ENCODE measurements at places on chromosomes 7 and 10.

DNA sequence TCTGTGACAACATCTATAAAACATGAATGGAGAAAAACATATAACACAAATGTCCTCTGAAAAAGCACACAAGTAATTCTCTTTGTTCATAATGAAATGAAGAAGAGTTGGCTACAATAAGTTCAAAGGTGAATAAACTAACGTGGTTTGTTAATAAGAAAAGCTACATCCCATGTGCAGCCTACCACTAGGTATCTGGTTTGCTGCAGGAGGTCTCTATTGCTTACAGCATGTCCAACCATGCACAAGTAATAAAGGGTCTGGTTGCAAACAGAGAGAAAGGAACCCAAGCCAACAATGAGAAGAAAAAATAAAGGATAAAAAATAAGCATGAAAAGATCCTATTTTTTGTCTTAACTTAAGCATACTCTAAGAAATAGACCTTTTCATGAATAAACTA is 139.2 kb downstream of the CHCHD3 start:
- H3K27ac ChIP-seq = no peak overlapping the region
- no peaks in the 10 kb centered on the region for H3K4me1 ChIP-seq
- no peak for DNase-seq

DNA sequence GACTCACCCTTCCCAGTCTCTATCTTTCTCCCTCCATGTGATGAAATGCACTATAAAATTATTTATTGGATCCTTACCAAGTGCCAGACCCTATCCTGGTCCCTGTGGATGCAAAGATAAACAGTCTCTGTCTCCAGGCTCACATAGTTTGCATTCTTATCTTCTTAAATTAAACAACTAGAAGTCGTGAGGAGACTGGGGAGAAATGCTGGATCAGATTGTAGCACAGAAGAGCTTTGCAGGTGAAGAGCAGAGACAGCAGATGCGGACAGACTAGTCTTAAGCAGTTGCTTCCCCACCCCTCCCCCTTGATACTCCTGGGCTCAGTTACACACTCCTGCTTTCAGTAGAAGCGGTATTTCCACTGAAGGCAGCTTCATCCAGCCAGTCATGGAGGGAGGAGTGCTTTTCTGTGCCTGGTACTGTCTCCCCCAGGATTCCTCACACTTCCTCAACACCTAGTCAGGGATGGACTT is 20.8 kb upstream of the CDK1 start:
- no peak for DNase-seq
- H3K4me3 ChIP-seq = no peak overlapping the region
- no peaks in the 10 kb centered on the region for H3K36me3 ChIP-seq
- no peak overlapping the region for H3K27ac ChIP-seq
- no peaks in the 10 kb centered on the region for H3K27me3 ChIP-seq
- H3K4me1 ChIP-seq = no peaks in the 10 kb centered on the region

GRCh38 chr7:159211540-159212182 is 67.0 kb upstream of the VIPR2 start:
- H3K36me3 ChIP-seq = no peaks in the 10 kb centered on the region
- no peak overlapping the region for H3K27ac ChIP-seq
- H3K4me1 ChIP-seq = peaks cover 25% of the 10 kb centered on the region
- H3K4me3 ChIP-seq = no peak overlapping the region
- DNase-seq = no peak
- H3K27me3 ChIP-seq = no peaks in the 10 kb centered on the region

GRCh38 chr7:47778153-47778661 is 170.1 kb downstream of the PKD1L1 start:
- H3K4me1 ChIP-seq = no peaks in the 10 kb centered on the region
- H3K27ac ChIP-seq = no peak overlapping the region
- DNase-seq = no peak
- H3K27me3 ChIP-seq = no peaks in the 10 kb centered on the region

DNA sequence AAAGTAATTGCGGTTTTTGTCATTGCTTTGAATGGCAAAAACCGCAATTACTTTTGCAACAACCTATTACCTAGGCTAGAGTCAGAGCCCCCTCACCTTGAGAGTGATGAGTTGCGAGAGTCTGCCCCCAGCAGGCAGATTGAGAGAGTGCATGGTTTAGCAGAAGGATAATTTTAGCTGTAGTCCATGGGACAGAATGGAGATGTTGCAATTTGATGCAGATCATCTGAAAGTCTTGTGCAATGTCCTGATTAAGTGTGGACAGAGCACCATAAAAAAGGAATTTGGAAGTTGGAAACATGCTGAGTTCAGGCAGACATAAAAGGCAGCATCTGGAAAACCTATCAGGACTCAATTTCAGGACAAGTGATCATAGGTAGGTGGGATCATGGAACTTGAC is 48.7 kb downstream of the GPR141 start:
- peak; percentile 1 for DNase-seq
- H3K4me1 ChIP-seq = no peaks in the 10 kb centered on the region
- H3K4me3 ChIP-seq = no peak overlapping the region
- no peak overlapping the region for H3K27ac ChIP-seq
- H3K27me3 ChIP-seq = no peaks in the 10 kb centered on the region
- H3K36me3 ChIP-seq = no peaks in the 10 kb centered on the region

DNA sequence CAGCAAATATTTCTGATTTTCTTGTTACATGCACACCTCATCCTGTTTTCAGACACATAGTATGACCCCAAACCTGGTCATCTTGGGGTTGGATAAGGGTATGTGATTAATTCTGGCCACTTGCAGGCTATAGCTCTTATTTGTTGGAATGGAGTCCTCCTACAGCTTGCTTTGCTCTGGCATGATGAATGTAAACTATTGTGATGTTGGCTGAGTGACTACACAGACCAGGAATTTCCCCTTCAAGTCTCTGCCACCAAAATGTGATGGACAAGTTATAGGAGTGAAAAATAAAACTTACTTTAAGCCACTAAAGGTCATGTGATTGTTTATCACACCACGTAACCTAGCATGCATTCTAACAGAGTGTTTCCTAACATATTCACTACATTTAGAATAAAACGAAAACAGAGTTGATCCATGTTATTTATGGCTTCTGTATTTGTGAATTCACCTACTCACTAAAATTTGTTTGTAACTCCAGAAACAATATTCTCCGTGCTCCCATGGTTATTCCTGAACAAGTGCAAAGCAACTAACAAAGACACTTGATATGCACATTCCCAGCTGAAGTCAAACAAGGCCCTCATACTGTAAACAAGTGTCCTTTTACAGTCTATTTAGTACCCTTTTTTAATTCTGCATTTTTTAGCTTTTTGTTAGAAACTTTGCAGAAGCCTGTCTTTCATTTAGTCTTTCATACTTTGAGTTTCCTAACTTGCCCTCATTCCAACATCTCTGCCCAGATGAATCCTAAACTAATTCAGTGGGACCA is 599.2 kb upstream of the PCDH15 start:
- H3K27ac ChIP-seq = no peak overlapping the region
- no peak for DNase-seq
- no peaks in the 10 kb centered on the region for H3K36me3 ChIP-seq
- no peak overlapping the region for H3K4me3 ChIP-seq
- no peaks in the 10 kb centered on the region for H3K4me1 ChIP-seq
- no peaks in the 10 kb centered on the region for H3K27me3 ChIP-seq

DNA sequence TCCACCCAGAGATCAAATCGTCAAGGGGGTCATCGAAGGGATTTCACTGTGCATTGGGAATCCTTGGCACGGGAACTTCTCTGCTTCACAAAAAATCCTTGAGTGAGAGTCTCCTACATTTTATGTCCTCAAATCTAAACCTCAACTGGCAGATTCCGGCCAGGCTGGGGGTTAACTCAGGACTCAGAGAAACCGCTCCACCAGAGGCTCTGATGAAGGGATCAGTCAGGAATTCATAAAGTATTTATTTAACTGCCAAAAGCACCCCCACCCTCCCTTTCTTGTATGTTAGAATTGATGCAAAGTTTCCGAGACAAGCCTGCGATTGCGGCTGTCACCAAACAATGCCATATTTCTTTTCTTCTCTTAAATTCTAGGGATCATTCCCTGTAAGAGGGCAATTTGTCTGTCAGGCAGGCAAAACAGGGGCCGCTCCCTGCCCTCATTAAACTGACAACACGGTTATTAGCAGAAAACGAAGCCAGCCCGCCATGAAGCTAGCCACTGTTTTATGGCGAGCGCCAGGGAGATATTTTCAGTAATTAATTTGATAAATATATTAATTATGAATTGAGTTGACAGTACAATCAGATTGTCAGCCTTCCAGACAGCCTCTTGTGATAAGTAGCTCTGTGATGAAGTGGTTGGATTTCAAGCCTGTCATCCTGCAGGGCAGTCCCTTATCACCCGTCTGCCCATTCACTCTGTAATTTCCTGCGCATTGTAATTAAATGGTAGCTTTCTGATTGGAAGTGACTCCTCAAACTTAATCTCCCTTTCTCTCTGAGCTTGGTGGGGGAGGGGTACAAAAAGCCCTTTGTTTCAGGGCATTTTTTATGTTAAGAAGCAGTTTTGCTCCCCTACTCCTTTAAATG is 153.0 kb upstream of the GPR26 start:
- H3K27ac ChIP-seq = no peak overlapping the region
- H3K4me3 ChIP-seq = no peak overlapping the region
- no peaks in the 10 kb centered on the region for H3K4me1 ChIP-seq
- no peak for DNase-seq
- peaks cover 20% of the 10 kb centered on the region for H3K27me3 ChIP-seq

DNA sequence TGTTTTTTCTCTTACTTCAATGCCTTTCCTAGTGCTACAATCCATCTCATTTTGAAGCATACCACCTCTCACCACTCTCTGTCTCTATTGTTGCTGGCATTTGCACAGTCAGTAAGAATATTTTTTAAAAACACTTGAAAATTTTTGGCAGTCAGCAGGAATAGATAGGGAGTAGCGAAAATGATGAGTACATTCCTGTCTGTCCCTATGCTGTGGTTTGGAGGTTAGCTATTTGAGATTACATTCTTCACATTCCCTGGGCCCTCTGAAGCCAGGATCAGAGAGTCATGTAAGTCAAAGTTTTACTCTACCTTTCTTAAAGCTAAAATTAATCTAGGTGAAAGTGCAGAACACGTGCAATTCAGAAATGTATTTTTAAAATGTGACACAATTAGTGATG is 53.0 kb upstream of the MAGI2 start:
- no peak for DNase-seq
- no peaks in the 10 kb centered on the region for H3K27me3 ChIP-seq
- H3K4me1 ChIP-seq = no peaks in the 10 kb centered on the region
- H3K36me3 ChIP-seq = no peaks in the 10 kb centered on the region
- no peak overlapping the region for H3K4me3 ChIP-seq
- no peak overlapping the region for H3K27ac ChIP-seq

DNA sequence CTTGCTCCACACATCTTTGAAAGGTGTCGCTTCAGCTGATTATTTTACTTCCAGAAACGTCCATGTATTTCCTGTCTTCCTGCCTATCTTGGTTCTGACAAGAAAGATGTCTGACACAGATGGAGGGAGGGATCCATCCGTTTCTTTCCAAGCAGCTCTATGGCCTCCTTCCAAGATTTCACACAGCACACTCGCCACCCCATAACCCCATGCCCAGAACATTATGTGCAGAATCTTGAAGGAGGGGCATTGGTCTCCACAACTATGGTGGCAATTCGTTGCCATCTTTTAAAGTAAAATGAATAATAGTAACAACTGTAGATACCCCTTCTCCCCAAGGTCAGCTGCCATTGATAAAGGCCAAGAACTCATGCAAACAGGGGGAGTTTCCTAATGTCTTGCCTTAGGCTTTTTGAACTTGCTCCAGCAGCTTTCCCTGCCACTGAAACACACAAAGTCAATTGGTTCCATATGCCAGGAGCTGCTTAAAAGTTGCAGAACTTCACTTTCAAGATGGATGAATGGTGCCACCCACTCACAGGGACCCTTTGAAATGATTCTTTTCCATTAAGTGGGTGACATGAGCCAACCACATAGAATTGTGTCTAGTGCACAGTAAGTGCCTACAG is 60.0 kb downstream of the VSTM4 start:
- H3K4me1 ChIP-seq = no peaks in the 10 kb centered on the region
- no peaks in the 10 kb centered on the region for H3K36me3 ChIP-seq
- no peak overlapping the region for H3K4me3 ChIP-seq
- no peak for DNase-seq
- H3K27me3 ChIP-seq = no peaks in the 10 kb centered on the region
